ENCODE measurements at places on chromosomes 16 and 17. TPM values are rescaled to one million over a fixed set of nuclear protein-coding genes. Genes with fewer than 3 reads are reported as not detected.
A peak's percentile ranks its signal among the peaks of the same experiment; 100 is the strongest.

DNA sequence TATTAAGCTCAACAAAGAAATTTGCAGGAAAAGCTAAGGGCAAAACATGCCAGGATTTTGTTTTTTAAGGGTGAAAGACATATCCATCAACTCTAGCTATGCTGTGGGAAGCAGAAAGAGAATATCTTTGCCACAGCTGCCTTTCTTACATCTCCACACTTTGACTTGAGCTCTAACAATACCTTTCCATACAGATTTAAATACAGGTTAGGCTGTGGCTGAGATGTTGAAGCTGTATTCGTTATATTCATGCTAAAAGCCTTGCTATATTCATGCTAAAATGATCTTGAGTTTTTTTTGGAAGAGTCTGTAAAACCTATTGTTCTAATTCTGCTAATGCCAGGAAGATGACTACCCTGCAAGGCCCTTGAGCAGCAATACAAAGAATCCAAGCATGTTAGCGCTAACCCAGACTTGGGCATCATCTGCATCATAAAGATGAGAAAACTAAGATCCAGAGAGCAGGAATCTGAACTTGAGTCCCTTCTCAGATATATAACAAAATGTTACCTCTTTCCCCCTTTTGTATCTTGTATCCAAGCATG is 204.8 kb upstream of the C17orf78 start:
- DNase-seq = no peak

DNA sequence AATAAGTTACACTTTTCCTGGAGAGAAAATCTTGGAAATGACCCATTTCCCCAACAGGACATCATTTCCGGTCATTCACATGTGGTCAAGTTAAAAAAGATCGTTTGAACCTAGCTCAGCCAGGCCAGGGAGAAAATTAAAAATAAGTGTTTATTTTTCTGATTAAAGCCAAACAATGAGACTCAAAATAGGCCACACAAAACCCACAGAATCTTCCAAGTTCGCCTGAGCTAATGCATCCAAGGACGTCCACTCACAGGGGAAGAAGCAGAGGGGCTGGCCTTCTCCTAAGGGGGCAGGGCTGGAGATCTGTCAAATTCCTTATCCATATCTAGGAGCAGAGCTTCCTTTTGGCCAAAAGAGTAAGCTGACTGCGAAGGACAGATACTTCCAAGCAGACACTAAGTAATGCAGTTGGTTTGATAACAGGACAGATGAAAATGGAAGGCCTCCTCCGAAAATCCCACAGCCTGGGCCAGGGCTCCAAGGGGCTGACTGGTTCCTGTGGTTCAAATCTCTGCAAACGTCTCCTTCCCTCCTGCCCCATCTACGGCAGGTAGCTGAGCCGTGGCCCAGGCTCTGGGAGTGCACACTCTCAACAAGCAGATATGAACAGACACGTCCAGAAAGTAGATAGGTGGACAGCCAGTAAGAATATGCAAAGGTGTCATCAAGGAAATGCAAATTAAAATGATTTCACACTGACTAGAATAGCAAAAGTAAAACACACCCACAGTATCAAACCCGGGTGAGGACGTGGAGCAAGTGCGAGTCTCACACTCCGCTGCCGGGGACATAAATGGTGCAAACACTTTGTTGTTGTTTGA is 98.5 kb downstream of the MRM3 start:
- DNase-seq = no peak

The HBA2 gene
- total RNA-seq = 169 TPM

DNA sequence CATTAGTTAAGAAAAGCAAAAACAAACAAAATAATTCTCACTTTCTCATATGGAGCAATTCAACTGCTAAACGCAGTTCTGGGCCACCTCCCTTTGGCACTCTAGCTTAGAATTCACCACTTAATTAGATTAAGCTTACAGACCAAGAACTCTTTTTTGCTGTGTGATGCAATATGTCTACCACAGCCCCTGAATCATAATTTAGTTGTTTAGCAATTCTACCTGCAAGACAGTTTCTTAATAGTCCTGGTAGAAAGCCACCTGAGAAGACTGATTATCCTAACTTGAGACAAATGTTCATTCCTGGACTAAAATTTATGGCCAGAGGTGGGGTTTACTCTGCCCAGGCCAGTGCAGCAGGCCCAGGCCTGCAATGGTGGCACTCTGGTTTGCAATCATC is 205.9 kb downstream of the HS3ST3A1 start:
- DNase-seq = no peak

DNA sequence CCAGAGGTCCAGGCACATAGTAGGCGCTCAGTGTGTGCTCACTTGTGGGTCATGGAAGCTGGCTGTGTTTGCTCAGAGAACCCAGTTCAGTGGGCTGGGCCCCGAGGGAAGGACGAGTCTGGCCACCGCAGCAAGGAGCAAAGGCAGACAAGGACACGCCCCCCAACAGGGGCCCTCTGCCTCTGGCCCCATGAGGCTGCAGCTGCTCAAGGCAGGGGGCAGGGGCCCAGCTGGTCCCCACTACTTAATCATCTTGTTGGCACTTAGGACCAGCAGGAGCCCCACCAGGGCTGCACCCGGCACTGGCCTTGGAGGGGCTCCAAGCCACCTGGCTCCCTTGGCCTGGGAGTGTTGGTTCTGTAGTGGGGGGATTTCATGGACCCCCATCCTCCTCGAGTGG is 16.1 kb downstream of the KCNJ12 start:
- no peak for DNase-seq

DNA sequence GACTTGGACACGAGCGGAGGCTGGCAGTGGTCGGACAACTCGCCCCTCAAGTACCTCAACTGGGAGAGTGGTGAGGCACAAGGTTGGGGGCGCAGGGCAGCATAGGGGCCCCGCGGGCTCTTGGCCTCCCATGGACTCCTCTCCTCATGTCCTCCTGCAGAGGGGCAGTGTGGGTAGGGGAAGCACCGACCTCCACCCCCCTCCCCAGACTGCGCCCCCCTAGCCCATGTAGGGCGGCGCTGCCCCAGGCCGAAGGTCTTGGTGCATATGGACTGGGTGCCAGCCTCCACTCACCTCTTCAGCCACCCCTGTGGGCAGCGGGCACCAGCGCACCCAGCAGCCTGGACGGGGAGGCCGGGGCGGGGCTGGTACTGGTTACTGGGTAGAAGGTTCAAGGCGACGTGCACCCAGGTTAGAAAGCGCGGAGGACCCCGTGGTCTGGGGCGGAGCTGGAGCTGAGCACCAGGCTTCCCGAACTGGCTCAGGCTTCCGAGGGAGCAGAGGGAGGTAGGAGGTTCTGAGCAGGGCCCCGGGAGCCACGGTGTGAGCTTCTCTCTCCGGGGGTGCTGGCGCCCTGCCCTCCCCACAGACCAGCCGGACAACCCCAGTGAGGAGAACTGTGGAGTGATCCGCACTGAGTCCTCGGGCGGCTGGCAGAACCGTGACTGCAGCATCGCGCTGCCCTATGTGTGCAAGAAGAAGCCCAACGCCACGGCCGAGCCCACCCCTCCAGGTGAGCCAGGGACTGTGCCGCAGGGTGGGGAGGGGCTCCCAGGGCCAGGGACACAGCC is 39.5 kb downstream of the MRC2 start:
- no peak for DNase-seq

- DNase-seq = no peak
Observed at GRCh38 chr16:46586011-46586577, 35.1 kb downstream of the SHCBP1 start.

DNA sequence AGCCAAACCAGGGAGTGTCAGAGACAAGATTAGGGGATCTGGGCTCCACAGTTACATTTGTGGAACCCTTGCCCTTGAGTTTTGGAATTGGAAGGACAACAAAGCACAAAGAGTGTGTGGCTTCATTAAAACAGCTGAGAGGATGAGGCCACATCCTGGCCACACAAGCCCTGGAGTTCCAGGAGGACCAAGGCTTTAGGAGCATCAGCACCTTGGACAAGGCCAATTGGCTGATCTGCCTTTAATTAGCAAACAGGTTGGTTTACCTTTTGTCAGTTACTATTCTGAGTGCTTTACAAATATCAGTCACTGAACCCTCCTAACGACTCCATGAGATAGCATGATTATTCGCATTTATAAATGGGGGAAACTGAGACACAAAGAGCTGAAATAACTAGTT is 54.7 kb downstream of the SLC6A2 start:
- no peak for DNase-seq

DNA sequence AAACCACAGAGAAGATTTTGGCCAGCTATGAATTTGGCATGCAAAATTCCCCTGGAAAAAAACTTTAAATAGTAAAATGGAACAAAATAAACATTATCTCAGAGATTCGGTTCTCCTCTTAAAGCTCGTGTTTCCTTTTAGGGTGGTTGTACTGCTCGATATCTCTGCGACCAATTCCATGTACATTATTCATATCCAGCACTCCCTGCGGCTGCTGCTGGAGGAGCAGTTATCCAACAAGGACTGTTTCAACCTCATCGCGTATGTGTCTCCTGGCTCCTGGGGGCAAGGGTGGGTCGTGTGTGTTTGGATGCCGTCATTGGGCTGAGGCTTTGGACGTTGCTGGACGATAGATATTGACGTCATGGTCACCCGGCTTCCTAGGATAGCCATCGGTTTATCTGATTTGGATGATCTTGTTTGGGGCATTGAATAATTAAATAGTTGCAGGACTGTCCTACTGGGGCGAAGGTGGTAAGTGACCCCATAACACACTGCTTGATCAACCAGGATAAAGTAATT is 33.8 kb downstream of the VWA3A start:
- no peak for DNase-seq

The SLC6A4 gene
- under 0.01 TPM for total RNA-seq

The ATP1B2 gene
- total RNA-seq = not detected

- DNase-seq = no peak
Observed at GRCh38 chr17:58276423-58276822, 4.3 kb downstream of the MPO start.

The MT1E gene
- 6.5 TPM for total RNA-seq

The NHERF2 gene
- 8.6 TPM for total RNA-seq

The SCN4A gene
- total RNA-seq = 2.2 TPM

The SLC35G6 gene
- not detected for total RNA-seq

DNA sequence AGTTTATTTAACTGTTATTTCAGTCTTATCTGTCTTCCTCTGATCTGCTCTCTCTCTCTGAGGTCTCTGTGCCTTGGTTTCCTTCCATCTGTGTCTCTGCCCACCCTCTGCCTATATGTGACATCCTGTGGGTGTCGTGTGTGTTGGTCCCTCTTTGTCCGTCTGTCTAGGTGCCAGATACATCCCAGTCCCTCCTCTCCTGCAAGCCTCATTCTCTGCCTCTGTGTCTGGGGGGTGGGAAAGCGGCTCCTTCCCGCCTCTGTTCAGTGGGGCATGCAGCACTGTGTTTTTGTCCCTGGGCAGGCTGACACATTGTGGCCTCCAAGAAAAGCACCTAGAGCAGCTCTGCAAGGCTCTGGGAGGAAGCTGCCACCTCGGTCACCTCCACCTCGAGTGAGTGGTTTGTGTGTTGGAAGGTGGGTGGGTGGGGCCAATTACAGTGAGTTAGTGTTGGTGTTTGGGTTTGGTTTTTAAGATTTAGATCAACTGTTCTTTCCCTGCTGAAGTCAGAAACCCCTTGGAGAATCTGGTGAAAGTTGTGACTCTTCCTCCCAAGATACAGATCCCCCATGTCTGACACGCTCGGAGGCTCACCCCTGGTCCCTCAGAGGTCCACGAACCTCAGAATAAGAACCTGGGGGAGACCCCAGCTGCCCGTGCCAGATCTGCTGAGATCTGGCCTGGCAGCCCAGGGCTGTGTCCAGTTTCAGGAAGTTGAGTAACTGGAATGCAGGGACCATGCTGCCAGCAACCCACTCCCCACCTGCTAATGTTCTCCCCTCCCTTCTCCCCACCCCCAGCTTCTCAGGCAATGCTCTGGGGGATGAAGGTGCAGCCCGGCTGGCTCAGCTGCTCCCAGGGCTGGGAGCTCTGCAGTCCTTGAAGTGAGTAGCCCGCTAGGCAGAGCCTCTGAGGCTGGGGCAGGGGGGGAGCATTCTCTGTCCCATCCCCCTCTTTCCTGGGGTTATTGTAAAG is 50.9 kb upstream of the CPNE2 start:
- DNase-seq = peak; percentile 50

GRCh38 chr17:82094931-82095776 is 2.9 kb downstream of the FASN start:
- no peak for DNase-seq

GRCh38 chr16:54177862-54178477 is 108.6 kb downstream of the IRX3 start:
- no peak for DNase-seq

The CEP295NL gene
- 1.6 TPM for total RNA-seq

DNA sequence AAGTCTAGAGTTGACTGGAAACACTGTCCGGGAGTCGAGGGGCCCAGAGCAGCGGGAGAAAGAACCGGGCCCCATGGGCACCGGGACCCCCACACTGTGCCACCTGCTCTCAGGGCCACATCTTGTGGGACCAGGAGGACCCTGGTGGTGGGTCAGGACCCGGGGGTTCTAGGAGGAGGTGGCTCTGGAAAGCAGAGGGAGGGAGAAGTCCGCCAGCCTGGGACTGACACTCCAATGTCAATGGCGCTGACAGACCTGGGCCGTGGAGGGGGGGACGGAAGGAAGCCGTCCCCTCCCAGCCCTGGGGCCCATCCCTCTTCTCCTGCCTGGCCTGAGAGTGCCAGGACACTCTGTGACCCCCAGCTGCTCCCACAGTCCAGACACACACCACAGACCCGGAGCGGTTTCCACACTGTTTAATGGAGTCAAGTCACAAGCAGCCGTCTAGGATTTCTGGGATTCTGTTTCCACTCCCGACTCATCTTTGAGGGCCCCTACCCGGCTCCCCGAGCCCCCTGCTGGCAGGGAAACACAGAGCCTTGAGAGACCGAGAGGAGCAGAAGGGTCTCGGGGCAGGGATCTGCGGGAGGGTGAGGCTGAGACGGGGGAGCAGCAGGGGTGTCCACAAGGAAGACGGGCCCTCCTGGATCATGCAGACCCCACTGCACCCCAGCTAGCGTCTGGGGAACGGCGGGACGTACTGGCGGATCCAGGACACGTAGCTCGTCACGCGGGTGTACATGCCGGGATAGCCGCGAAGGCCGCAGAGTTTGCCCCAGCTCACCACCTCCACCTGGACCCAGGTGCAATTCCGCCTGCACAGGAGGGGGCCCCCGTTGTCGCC is 23.5 kb upstream of the UBE2I start:
- no peak for DNase-seq

The HYDIN gene
- total RNA-seq = 0.27 TPM

DNA sequence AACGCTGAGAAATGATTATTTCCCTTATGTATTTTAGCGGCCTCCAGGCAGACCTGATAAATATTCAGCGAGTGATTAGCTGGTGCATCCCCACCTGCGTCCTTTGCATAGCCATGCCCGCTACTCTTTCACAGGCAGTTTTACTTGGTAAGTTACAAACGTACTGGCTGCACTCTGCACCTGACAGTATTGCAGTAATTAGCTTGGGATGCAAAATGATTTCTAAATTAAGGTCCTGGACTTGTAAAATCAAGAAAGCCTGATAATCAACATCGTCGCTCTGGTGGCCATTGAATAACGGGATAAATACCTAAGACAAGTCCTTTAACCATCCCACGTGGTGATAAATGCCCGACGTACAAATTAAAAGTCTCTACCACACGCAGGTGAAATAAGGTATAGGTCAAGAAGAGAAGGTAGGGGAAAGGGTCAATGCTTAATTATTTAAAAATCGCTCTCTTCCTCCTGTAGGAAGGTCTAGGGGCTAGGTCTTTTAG is 998 bp upstream of the PRKCA start:
- no peak for DNase-seq

The SECTM1 gene
- 15.1 TPM for total RNA-seq

The VTN gene
- not detected for total RNA-seq

The SDR42E2 gene
- 0.27 TPM for total RNA-seq

All from hematopoietic multipotent progenitor cell (in vitro differentiated cells).